ENCODE measurements at places on chromosomes 7 and 10.

DNA sequence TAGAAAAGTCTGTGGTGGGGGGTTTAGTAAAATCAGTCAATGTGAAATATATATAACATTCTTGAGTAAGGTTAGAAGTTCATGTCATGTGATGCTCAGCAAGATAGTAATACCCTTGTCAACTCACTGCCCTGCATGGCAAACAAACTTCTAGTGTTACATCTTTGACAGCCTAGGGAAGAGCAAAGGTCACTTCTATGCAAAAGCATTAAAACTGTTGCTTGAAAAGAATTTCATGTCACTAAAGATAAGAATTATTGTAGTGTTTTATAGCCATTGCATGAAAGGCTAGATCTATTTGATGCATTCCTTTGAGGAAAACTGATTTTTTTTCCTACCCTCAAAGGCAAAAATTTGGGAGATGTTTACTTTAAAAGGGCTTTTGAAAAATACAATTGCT is 176.0 kb downstream of the SKAP2 start:
- no peak for DNase-seq

GRCh38 chr10:23439452-23439960 is 631 bp downstream of the OTUD1 start:
- DNase-seq = no peak

DNA sequence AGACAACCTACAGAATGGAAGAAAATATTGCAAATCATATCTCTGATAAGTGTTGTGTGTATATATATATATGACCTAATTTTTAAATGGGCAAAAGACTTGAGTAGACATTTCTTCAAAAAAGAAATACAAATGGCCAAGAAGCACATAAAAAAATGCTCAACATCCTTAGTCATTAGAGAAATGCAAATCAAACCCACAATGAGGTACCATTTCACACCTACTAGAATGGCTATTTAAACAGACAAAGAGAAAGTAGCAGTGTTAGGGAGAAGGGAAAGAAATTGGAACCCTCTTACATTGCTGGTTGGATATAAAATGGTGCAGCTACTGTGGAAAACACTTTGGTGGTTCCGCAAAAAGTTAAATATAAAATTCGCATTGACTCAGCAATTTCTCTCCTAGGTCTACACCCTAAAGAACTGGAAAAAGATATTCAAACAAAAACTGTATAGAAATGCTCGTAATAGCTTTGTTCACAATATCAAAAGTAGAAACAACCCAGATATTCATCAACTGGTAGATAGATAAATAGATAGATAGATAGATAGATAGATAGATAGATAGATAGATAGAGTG is 16.3 kb downstream of the ACSL5 start:
- DNase-seq = no peak

- DNase-seq = no peak
Observed at GRCh38 chr10:13118784-13119410, 18.9 kb downstream of the OPTN start.

- peak; percentile 15 for DNase-seq
Observed at GRCh38 chr10:43156590-43157341, 18.5 kb downstream of the CSGALNACT2 start.

DNA sequence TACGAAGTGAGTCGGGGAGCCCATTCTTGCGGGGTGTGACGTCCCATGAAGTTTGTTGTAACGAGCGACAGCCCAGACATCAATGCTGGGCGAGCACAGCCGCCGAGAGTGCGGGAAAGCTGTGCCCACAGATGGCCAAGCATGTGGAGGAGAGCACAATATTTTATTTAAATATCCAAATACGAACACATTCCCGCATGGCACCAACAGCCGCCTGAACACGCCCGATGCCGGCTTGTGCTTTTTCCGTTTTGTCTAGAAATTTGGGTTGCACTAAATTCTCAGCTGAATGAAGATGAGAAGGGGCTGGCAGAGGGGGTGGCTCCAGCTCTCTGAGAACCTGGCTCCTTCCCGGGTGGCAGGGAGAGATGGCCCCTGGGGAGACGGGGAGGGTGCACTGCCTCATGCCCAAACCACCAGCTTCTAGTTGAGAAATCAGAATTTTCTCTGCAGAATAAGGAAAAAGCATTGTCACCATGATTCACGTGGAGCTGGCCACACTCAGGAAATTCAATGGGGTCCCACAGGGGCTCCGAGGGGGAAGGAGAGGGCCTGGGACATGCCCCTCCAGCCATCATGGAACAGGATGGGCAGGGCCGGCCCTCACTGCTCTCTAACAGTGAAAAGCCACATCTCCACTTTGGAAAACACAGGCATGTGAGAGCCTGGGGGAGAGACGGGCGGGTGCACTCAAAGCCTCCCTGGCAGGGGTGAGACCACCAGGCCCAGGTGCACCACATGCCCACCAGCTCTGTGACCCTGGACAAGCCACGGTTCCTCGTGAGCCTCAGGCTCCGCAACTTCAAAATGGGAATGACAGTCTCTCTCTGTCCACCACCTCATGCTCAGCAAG is 48.3 kb downstream of the EBF3 start:
- no peak for DNase-seq

DNA sequence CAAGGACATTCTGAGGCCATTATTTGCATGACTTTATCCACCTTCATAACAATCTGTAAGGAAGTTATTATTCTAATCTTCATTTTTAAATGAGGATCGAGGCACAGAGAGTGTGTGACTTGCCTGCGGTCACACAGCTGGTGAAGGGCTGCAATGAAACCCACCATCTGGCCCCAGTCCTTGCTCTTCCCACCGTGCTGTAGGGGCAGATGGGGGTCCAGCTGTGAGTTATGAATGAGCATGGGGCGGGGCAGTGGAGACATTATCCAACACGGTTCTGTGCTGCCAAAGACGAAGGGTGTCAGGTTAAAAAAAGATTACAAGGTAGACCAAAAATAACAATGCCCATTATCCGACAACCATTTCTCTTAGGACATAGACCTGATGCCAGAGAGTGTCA is 417.5 kb upstream of the MGMT start:
- no peak for DNase-seq

DNA sequence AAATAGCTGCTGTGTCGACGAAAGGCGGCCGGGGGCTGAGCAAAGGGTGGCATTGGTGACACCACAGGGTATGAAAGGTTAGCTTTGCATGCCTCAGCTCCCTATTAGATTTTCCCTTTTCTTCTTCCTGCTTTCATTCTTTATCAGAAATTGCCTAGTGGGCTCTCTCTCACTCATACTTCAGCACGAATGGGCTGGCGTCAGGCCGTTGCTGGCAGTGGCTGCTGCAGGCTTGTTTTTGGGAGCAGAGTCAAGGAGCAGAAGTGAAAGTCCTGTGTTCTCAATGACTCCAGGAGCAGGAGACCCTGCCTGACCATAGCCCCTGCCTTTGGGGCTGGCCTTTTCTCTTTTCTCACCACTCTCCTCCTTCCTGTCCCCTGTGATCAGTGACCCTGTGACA is 318.0 kb downstream of the PLXNA4 start:
- no peak for DNase-seq

- no peak for DNase-seq
Observed at GRCh38 chr10:11080564-11080984, 62.9 kb downstream of the CELF2 start.

GRCh38 chr7:150378115-150378852 is 846 bp upstream of the ZNF775 start:
- peak; percentile 29 for DNase-seq

DNA sequence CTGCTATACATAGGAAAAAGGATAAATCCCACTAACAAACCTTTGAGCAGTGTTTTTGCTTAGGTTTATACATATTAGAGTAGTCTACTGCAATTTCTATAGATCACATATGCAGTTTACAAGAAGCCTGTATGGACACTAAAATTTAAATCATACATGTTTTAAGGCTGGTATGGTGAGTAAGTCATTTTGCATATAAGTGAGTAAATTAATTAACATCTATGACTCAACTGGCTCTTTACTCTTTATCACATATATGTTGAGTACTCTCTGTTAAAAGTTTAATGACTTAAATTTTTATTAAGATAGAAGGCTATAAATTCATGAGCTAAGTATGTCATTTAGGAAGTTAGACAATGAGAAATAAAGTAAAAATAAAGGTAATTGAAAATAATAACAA is 69.4 kb downstream of the LRRN3 start:
- DNase-seq = no peak

DNA sequence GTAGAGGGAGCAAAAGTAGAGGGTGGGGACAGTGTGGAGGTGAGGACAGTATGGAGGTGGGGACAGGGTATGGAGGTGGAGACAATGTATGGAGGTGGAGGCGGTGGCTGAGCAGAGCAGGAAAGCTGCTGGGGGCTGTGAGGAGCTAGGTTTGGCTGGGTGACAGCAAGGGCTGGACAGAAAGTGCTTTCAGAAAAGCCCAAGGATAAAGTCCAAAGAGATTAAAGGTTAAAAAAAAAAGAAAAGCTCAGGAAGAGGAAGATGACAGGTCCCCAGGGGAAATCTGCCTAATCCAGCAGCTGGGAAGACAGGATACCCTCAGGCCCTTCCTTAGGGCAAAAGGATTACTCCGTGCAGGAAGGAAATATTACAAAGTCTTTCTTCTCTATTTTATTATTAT is 32.1 kb upstream of the PFKFB3 start:
- DNase-seq = no peak

- DNase-seq = no peak
Observed at GRCh38 chr7:100674411-100675104, 1.0 kb downstream of the GNB2 start.

DNA sequence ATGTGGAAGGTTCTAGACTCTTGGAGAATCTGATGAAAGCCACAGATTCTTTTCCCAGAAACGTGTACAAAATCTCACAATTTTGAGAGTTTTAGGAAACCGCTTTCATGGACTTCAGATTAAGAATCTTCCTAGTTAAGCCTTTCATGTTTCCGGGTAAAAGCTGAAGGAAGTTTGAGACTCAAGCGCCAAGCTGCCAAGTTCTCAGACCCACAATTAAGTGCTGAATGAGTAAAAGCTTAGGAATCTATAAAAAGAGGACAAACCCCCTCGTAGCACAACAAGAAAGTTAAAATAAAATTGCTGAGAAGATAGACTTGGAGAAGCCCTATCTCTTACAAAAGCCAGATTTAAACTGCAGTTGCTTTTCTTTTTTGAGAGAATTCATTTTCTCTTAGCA is 99.6 kb downstream of the ST8SIA6 start:
- no peak for DNase-seq

DNA sequence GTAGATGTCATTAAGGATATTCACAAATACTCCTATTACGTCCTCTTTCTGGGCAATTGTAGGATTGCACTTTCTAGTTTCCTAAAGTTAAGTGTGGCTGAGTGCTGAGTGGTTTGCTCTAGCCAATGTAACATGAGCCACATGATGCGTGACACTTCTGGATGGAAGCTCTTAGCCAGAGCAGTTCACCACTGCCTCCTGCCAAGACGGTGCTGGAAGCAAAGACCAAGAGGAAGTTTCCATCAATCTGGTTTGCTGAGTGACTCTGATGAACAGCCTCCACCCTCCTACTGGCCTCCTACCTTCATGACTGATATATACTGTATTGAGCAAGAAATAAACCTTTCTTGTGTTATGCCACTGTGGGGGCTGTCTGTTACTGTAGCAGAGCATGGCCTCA is 318.1 kb downstream of the KCNMA1 start:
- DNase-seq = no peak

DNA sequence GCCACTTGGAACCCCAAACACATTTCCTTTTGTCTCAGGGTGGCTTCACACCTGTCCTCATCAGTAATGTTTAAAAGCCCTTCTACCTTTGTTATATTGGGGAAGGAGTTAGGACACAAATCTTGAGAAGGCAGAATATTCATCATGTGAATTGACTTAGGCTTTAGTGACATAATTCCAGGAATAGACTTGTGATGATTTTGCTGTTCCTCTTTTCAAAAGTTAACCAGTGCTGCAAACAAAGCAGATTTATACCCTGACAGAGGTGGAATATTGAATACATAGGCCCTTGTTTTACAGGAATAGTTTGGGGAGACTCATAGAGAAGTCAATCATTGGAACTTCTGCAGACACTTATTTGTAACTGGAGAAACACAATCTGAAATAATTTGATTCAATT is 27.0 kb downstream of the ZNF786 start:
- no peak for DNase-seq

DNA sequence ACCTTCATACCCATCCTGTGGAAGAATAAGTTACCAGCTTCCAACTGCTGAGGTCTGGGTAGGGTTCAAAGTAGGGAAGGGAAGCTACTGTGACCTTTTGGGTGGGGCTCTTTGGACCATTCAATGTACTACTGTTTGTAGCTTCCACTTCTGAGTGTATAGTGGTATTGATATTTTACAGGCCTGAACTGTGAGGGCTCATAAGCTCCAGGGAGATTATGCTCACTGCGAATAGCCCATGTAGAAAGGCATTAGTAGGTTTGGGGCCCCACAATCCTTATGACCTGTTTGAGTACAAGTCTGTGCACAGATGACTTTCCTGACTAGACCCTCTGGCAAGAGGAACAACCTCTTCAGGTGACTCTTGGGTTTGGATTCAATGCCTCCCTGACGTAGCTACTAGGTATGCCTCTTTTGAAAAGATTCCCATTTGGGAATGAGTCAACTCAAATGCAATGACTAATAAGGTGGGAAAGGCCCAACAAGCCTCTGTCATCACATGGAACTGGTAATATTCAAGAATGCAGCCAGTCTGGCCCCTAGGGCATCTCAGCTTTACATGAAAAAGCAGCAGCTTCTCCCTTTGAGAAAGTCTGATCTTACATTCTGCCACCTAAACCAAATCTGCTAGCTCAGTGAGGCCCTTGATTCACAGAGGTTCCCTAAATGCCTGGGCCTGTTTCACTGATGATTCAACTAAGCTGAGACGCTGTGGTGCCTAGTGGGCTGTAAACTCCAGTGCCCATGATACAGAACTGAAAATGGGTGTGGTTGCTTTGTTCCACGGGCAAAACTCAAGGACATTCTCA is 79.8 kb downstream of the ABI1 start:
- DNase-seq = no peak

DNA sequence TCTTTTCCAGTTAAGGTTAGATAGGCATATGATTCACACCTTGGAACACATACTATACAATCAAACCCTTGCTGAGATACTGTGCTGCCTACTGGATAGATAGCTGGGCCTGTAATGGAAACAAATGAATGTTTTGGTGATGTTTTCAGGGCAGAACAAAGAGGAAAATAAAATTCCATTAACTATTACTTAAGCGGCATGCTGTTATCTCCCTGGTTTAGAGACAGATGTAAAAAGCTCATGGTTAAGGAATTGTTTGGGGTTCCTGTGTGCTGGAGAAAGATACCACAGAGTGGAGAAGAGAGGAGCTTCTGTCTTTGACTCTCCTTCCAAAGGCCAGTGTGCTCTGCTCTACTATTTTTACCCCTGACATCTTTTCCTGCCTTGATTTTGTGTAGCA is 341.1 kb downstream of the PLXDC2 start:
- no peak for DNase-seq

DNA sequence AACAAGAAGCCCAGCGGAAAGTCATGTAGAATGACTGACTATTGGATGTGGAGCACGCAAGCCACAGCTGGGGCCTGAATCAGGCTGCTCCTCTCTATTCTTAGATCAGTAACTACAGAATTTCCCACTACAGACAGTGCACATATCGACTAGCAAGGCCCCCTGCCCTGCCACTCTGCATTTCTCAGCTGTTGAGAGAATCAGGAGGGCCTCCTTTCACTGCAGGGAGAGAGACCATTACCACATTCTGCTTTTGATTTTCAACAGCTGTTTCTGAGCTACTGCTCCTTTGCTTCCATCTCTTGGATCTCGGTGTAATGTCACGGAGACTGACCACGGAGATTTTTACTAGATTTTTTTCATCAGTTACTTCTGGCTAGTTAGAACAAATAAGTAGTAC is 73.8 kb downstream of the PON1 start:
- DNase-seq = no peak
